Left ventricle myocardium inferior (tissue), 1 donor: ENCODE measurements at places on chromosomes 7 and 10.

- H3K4me1 ChIP-seq: peaks cover 47% of the 10 kb centered on the region
- H3K4me3 ChIP-seq: peak overlapping the region; percentile 92
- peak overlapping the region; percentile 100 for H3K27ac ChIP-seq
- H3K27me3 ChIP-seq: no peaks in the 10 kb centered on the region
- peak; percentile 64 for DNase-seq
These were observed 1.1 kb downstream of the FKBP9 start for GRCh38 chr7:32958046-32959025.

DNA sequence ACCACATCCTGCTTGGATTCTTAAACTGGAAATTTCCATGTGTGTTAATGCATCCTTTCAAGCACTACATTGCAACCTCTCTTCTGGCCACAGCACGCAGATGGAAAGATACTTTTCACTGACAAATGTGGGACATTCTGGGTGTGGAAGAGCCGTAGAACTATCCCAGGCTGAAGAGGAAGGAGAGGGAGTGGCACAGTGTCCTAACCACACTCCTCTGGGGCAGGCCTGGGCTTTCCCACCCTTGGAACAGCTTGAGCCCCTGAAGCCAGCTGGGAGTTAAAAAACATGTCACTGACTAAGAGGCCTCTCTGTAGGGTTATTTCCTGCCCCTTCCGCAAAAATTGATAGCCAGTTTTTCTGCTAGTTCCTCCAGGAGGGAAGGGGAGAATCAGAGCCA lies 34.0 kb upstream of the DNMBP start:
- peaks cover 38% of the 10 kb centered on the region for H3K4me1 ChIP-seq
- H3K4me3 ChIP-seq: no peak overlapping the region
- DNase-seq: peak; percentile 63

- H3K36me3 ChIP-seq: peaks cover 5% of the 10 kb centered on the region
- H3K27me3 ChIP-seq: no peaks in the 10 kb centered on the region
- H3K27ac ChIP-seq: peak overlapping the region; percentile 93
- no peak for DNase-seq
- peak overlapping the region; percentile 90 for H3K4me3 ChIP-seq
- H3K4me1 ChIP-seq: peaks cover 42% of the 10 kb centered on the region
These were observed 266 bp upstream of the MDFIC start for GRCh38 chr7:114921631-114922025.

- H3K4me3 ChIP-seq: no peak overlapping the region
- H3K36me3 ChIP-seq: no peaks in the 10 kb centered on the region
- no peak for DNase-seq
These were observed 95.0 kb downstream of the ST7 start for GRCh38 chr7:117048114-117048866.

GRCh38 chr7:12827219-12827821 lies 139.9 kb downstream of the ARL4A start:
- no peaks in the 10 kb centered on the region for H3K27me3 ChIP-seq
- H3K27ac ChIP-seq: peak overlapping the region; percentile 79
- no peaks in the 10 kb centered on the region for H3K36me3 ChIP-seq

DNA sequence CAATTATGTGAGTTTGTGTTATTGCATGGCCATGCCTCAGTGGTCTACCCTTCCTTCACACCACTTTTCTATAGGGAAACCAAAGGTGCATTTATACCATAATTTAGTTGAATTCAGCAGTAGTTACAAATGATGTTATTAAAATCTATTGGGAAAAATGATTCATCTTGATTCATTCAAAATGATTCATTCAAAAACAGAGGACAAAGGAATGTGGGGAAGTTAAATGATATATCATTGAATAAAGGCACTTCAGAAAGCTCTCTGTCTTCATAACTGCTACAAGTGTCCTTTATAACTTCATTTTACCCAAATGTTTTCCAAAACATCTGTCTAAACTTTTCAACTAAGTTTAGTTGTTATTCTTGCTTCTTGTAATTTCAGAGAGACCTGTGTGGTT lies 722.9 kb downstream of the GRM8 start:
- no peak for DNase-seq
- H3K27me3 ChIP-seq: no peaks in the 10 kb centered on the region
- no peak overlapping the region for H3K27ac ChIP-seq
- H3K36me3 ChIP-seq: no peaks in the 10 kb centered on the region
- no peak overlapping the region for H3K4me3 ChIP-seq

DNA sequence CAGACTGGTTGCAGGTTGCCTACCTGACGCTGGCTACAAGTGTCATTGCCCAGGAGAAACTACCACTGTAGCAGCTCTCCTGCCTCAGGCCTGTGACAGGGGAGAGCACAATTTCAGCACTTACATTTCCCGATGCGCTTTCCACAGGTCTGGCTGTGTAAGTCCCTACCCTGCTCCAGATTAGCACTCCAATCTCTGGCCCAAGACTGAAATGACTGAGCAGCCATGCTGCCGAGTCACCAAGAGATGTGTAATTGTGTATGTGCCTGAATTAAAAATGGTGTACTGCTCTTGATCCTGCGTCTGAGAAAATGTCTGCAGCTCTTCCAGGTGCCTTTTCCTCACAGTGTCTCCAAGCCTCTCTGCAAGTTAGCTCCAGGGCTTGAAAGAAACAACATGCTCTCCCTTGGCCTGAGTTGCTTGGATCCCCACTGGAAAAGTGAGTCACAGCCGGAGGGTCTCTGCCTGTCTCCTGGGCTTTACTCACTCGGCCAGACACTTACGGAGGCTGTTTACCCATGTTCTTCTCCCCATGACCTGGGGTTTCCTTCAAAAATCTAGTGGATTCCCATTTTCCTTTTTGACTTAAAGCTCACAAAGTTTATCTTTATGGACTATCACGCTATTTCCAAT lies 1001.7 kb upstream of the KCND2 start:
- no peak overlapping the region for H3K4me3 ChIP-seq
- H3K27me3 ChIP-seq: no peaks in the 10 kb centered on the region
- H3K36me3 ChIP-seq: no peaks in the 10 kb centered on the region
- no peak overlapping the region for H3K27ac ChIP-seq

GRCh38 chr10:129621693-129622092 lies 154.7 kb downstream of the MGMT start:
- no peak overlapping the region for H3K4me3 ChIP-seq
- peaks cover 5% of the 10 kb centered on the region for H3K4me1 ChIP-seq
- H3K27ac ChIP-seq: no peak overlapping the region
- no peaks in the 10 kb centered on the region for H3K36me3 ChIP-seq
- no peak for DNase-seq
- H3K27me3 ChIP-seq: no peaks in the 10 kb centered on the region

GRCh38 chr7:148664324-148664723 lies 34.4 kb upstream of the CUL1 start:
- H3K36me3 ChIP-seq: no peaks in the 10 kb centered on the region
- peaks cover 10% of the 10 kb centered on the region for H3K4me1 ChIP-seq
- no peaks in the 10 kb centered on the region for H3K27me3 ChIP-seq
- H3K27ac ChIP-seq: no peak overlapping the region
- DNase-seq: peak; percentile 26

DNA sequence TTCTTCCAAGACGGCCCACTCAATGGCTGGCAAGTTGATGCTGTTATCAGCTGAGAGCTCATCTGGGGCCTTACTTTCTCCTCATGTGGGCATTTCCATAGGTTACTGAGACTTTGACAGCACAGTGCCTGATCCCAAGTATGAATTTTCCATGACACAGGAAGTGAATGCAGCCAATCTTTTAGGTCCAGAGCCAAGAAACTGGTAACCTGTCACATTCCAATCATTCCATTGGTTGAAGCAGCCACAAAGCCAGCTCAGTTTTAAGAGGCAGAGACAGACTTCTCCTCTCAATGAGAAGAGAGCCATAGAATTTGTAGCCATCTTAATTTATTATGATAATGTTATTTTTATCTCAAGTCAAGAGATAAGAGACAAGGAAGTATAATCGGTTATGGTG lies 775.5 kb downstream of the CNTNAP2 start:
- no peak overlapping the region for H3K27ac ChIP-seq
- no peak overlapping the region for H3K4me3 ChIP-seq
- H3K36me3 ChIP-seq: no peaks in the 10 kb centered on the region
- no peaks in the 10 kb centered on the region for H3K4me1 ChIP-seq
- no peak for DNase-seq

DNA sequence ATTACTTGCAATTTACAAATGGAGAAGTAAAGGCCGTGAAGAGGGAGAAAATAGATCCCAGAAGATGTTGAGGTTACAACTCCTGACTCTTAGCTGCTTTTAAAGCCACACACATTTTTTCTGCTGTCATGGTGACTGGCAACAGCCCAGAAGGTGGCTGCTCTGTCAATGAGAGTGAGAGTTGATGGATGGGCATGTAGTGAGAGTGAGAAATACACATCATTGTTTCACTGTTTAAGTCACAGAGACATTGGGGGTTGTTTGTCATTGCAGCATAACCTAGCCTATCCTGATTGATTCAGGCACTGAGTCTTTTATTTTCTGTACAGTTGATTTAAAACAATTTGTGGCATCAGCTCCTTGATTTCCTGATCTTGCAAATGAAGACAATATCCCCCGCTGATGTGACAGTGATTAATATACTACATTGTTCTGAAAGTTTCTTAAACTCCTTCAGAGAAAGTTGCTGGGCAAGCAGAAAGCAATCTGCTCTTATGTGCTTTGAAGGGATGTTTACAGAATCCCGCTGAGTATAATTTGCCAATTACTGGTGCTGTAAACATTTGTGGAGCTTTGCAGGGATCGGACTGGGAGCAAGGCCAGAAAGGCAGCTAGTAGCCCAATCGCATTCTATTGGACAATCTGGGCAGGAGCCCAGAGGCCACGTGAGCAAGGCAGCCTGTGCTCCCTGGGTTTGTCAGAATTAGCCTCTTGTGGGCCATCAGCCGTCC lies 229.6 kb downstream of the PRPF18 start:
- peak; percentile 78 for DNase-seq
- no peaks in the 10 kb centered on the region for H3K36me3 ChIP-seq
- no peak overlapping the region for H3K4me3 ChIP-seq
- no peaks in the 10 kb centered on the region for H3K27me3 ChIP-seq
- peak overlapping the region; percentile 65 for H3K27ac ChIP-seq
- peaks cover 58% of the 10 kb centered on the region for H3K4me1 ChIP-seq

GRCh38 chr7:26292768-26293560 lies 1.3 kb downstream of the SNX10 start:
- no peak for DNase-seq
- H3K36me3 ChIP-seq: no peaks in the 10 kb centered on the region
- peaks cover 7% of the 10 kb centered on the region for H3K4me1 ChIP-seq
- no peak overlapping the region for H3K27ac ChIP-seq
- H3K4me3 ChIP-seq: peak overlapping the region; percentile 69
- peaks cover 43% of the 10 kb centered on the region for H3K27me3 ChIP-seq

GRCh38 chr7:17062151-17063044 lies 180.6 kb upstream of the AGR3 start:
- H3K27me3 ChIP-seq: no peaks in the 10 kb centered on the region
- H3K4me3 ChIP-seq: no peak overlapping the region
- DNase-seq: no peak
- H3K27ac ChIP-seq: no peak overlapping the region

- peaks cover 28% of the 10 kb centered on the region for H3K27me3 ChIP-seq
- no peaks in the 10 kb centered on the region for H3K4me1 ChIP-seq
These were observed 475.6 kb downstream of the PTPRN2 start for GRCh38 chr7:158111906-158112570.

GRCh38 chr10:91691981-91692380 lies 59.1 kb upstream of the PPP1R3C start:
- H3K27ac ChIP-seq: no peak overlapping the region
- no peak for DNase-seq
- H3K4me1 ChIP-seq: no peaks in the 10 kb centered on the region
- H3K36me3 ChIP-seq: no peaks in the 10 kb centered on the region
- H3K27me3 ChIP-seq: no peaks in the 10 kb centered on the region

DNA sequence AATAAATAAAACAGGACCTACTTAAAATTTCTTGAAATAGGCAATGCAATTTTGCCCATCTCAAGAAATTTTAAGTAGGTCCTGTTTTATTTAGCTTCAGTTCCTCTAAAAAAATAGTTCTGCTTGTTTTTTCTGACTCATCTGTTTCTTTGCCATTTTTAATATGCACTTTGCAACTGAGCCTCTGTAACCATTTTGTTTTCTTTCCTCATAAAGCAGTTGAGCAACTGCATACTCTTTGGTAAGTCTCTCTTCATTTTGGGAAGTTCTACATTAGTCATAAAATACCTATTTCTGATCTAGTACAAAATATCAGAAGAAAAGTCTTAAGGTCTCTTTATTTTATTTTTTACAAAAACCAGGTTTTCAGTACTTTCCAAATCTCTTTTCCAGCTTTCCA lies 18.0 kb downstream of the TAS2R40 start:
- no peaks in the 10 kb centered on the region for H3K36me3 ChIP-seq
- no peaks in the 10 kb centered on the region for H3K27me3 ChIP-seq
- DNase-seq: no peak

- no peak within 1 kb of the TSS for H3K27ac ChIP-seq
- H3K4me3 ChIP-seq: no peak within 1 kb of the TSS
- H3K4me1 ChIP-seq: peaks cover 12% of the 10 kb centered on the region
- no peaks in the 10 kb centered on the region for H3K27me3 ChIP-seq
- H3K36me3 ChIP-seq: peaks cover 10% of the 10 kb centered on the region
These were observed at the start of gene UPK3B for GRCh38 chr7:76509931-76510877. UPK3B (plus strand) TSS chr7:76510552; CDS start chr7:76510653, 101 bp downstream.

DNA sequence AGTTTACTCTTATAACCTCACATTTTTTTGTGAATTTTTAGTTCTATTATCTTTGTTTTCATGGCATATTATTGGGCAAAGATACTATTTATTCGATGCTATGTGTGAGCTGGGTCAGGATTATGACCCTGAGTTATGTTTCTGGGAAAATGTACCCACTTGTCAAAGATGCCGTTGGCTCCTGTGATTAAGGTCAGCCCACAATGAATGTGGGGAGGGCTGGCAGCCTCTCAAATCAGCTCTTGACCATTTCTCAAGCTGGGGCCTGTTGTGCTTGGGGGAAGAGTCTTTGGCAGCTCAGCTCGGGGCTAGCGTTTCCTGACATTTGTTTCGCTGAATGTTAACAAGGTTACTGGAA lies 97.5 kb downstream of the TCF7L2 start:
- H3K27ac ChIP-seq: peak overlapping the region; percentile 41
- DNase-seq: no peak
- no peaks in the 10 kb centered on the region for H3K27me3 ChIP-seq

GRCh38 chr7:121002757-121003200 lies 14.3 kb downstream of the CPED1 start:
- H3K27me3 ChIP-seq: no peaks in the 10 kb centered on the region
- DNase-seq: no peak
- H3K4me3 ChIP-seq: no peak overlapping the region
- peaks cover 88% of the 10 kb centered on the region for H3K4me1 ChIP-seq

DNA sequence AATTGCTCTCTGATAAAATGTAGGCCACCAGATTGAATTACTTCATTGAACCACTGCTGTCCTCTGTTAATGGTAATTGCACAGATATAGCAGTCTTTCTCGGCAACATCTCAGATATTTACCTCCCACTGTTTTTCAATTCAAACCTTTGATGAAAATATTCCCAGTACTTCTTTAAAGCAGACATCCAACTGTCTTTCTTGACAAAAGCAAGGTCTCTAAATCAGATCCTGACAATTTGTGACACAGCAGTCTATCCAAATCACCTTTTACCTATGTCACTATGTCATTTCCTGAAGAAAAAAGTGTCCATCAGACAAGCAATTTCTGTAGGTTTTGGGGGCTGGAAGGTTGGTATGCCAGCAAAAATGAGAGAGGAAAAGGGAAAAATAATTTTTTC lies 555.7 kb downstream of the AUTS2 start:
- H3K4me3 ChIP-seq: no peak overlapping the region
- DNase-seq: no peak
- no peaks in the 10 kb centered on the region for H3K27me3 ChIP-seq
- no peaks in the 10 kb centered on the region for H3K36me3 ChIP-seq
- no peaks in the 10 kb centered on the region for H3K4me1 ChIP-seq
- H3K27ac ChIP-seq: no peak overlapping the region
